Ascending aorta (tissue), 2 donors: ENCODE measurements at places on chromosomes 16 and 17. TPM values are rescaled to one million over a fixed set of nuclear protein-coding genes. Genes with fewer than 3 reads are reported as not detected.

PYDC1 gene
- total RNA-seq, result not detected

FSCN2 gene
- not detected for total RNA-seq

PRSS8 gene
- total RNA-seq, result not detected

ZG16B gene
- total RNA-seq, result not detected

NUBP2 gene
- total RNA-seq, result 182 TPM

MPO gene
- 1.8 TPM for total RNA-seq

DNA sequence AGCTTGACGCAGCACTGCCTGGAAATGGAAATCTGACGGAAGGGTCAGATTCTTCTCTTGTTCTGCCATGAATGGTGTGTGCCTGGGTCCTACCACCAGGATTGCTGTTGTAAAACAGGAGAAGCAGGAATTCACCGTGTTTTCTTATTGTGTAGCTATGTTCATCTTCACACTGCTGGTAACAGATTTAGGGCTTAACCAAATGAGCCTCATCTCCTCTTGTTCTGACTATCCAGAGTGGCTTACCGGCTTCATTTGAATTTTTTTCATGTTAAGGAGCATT is 97.3 kb upstream of the CHMP6 start:
- no peak for DNase-seq

DNA sequence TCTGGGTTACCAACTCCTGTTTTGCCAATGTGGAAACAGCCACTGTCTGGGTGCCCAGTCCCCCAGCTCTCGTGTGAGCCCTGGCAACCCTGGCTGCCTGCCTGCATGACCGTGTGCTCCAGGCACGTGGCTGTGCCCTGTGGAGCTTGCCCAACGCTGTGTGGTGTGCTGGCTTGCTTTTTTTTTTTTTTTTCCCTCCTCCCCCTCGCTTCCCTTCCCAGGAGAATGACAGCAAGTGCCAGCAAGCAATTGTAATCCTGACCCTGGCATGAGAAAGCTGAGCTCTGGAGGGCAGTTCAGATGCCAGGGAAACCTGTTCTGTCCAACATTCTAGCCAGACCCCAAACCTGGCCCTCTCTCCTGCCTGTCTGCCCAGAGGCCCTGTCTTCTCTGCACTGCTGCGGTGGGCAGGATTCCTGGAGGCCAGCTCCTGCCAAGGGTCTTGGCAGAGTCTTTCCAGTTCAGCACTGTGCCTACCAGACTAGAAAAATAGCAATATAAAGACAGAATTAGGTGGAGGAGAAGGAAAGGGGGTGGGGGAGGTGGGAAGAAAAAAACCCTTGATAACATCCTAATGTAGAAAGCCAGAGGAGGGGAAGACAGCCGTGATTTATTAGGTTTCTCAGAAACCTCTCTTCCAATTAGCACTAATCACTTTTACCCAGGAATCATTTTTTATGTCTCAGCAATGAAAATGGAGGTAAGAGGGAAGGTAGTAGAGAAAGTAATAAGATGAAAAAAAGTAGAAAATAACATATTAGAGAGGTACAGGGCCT is 9.0 kb downstream of the HLF start:
- DNase-seq, result peak; percentile 62

DNA sequence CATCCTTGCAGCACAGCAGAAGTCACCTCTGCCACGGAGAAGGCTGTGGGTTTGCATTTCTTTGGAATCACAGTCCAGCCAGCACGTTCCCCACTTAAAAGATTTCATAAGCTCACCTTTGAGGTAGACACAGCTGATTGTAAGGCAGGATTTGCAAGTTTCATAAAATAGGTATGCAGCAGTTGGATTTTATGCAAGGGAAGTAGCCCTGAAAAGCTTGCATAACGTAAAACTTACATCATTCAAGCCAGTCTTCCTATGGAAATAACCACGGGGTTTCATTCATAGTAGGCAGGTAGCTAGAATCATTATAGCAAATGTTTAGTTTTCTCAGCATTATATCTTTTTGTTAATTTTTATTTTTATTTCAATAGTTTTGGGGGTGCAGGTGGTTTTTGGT is 49.8 kb upstream of the ARHGAP44 start:
- DNase-seq, result no peak

- DNase-seq, result no peak
Observed at GRCh38 chr16:56966093-56966475, 4.3 kb downstream of the CETP start.

- no peak for DNase-seq
Observed at GRCh38 chr17:67285360-67285759, 40.4 kb upstream of the HELZ start.

DNA sequence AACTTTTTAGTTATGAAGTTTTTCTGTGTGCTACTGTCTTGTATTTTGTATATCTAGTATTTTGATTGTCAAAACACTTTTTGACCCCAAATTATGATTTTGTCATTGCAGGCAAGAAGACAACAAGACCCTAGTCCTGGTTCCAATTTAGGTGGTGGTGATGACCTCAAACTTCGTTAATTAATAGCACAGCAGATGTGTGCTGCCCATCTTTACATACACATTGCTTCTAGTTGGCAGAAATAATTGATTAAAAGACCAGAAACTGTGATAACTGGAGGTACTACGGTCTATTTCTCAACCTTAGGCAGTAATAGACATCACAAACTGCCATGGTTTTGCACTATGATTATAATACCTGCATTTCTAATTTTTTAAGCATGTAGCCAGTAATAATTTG is 11.1 kb upstream of the PHAF1 start:
- no peak for DNase-seq

DNA sequence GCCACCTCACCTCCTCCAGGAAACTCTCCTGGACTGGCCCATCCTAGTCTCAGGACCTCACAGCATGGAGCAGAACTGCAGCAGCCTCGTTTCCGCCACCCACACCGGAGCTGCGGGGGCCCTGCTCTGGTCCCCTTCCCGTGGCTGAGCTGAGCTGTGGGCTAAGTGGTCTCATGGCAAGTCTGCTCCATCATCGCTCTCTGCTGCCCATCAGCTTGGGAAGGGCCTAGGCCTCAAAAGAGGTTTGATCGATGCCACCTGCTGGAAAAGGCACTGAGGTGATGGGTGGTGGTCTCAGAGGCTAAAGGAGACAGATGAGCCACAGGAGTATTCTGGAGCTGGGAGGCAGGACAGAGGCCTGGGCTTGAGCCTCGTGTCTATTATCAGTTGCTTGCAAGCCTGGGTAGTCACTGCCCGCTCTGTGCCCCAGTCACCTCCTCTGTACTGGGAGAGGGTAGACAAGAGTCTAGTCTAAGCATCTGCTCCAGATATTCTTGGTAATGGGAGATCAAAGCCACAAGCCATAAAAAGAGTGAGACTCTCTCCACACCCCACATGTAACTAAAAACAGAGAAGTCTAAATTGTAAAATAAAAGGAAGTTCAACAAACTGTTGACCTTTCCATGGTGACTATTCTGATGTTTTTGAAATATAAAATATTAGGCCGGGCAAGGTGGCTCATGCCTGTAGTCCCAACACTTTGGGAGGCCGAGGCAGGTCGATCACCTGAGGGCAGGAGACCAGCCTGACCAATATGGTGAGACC is 1.6 kb downstream of the ITGAE start:
- no peak for DNase-seq

- DNase-seq, result no peak
Observed at GRCh38 chr17:64217249-64217691, 45.8 kb downstream of the TEX2 start.

- DNase-seq, result no peak
Observed at GRCh38 chr16:58054289-58054688, 28.7 kb downstream of the MMP15 start.
